ENCODE measurements at places on chromosomes 4 and X.

DNA sequence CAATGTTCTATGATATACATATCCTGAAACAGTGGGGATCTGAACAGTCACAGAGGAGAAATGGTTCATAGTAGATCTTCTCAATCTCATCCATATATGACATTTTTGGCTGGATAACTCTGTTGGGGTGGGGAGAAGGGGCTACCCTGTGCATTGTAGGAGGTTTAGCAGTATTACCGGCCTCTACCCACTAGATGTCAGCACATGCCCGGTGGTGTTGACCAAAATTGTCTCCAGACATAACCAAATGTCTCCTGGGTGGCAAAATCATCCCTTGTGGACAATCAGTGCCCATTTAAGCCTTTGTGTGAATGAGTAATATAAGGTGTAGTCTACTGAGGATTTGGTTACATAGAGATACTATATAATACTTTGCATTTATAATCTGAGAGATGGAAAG is 89.9 kb downstream of the PLS3 start:
- DNase-seq = no peak

- no peak for DNase-seq
These were observed 133.9 kb downstream of the TET2 start for GRCh38 chr4:105280338-105281123.

GRCh38 chr4:144709159-144709558 is 63.2 kb downstream of the HHIP start:
- no peak for DNase-seq

DNA sequence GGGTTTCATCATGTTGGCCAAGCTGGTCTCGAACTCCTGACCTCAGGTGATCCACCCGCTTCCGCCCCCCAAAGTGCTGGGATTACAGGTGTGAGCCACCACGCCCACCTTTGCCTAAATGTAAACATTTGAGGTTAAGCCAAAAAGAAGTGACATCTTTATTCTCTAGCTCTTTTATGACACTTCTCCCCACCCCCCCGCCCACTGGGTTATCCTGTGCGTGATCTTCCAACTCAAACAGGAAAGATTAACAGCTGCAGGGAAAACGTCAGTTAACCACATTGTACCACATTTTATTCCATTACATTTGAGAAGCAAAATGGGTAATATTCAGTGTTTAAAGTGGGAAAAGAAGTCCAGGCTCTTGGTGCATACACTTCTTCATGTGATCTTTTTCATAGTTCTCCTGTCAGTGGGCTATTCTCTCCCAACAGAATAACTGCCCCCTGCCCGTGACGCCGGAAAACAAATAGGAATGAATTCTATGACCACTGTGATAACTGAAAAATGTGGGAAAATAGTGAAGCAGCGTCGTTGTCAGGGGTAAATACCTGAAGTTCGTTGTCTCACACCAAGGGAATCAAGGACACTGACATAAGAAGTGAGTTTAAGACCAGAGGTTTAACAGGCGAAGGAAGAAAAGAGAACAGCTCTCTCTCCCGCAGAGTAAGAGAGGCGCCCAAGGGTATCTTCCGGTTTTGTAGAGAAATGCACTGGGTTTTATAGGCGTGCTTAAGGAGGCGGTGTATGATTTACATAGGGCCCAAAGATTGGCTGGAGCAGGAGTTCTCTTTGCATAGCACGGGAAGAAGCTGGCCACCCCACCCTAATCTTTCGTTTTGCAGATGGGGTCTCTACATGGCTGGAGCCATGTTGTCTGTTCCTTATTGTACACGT is 9.7 kb upstream of the SRD5A3 start:
- DNase-seq = no peak

DNA sequence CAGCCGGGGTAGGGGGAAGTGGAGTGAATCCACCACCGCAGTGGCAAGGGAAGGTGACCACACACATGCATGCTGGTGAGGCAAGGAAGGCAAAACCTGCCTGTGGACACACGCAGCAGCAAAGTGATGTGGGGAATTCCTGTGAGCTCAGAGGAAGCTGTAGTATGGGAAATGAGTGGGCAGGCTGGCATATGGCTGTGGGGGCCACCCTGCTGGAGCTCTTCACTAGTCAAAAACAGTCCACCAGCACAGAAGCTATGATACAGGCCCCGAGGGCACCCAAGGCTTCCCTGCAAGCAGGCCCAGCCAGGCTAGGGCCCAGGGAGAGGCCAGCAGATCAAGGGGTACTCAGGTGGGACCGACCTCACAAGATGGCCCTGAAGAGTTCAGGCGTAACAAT is 239.1 kb downstream of the CHM start:
- no peak for DNase-seq

- no peak for DNase-seq
These were observed 23.9 kb downstream of the HMX1 start for GRCh38 chr4:8847764-8848163.

DNA sequence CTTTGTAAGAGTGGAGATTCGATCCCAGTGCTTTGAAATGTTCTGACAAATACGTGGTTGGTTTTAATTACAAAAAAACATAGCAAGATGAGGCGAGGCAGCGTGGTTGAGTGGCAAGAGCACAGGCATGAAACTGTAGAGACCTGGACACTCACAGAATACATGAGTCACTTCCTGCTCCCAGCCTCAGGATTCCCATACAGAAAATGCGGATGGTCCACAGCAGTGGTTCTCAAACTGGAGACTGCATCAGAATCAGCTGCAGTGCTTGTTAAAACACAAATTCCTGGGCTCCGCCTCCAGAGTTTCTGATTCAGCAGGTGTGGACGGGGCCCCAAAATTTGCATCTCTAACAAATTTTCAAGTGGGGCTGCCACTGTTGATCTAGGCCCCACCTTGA is 10.1 kb downstream of the OTOP1 start:
- no peak for DNase-seq

DNA sequence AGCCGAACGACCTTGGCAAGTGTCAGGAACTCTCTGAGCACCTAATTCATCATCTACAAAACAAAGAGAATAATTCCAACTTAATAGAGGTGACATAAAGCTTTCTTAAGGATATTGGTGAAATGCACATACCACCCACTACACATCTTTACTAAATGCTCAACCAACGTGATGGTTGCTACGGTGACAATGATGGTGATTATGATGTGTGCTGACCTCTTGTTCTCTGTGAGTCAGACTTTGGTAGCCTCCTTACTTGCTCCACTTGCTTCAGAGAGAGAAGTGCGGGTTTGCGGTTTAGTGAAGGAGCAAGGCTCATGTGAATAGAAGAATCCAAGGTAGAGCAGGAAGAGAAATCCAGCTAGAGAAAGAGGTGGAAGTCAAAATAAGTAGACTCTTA is 52.8 kb upstream of the CLNK start:
- no peak for DNase-seq

DNA sequence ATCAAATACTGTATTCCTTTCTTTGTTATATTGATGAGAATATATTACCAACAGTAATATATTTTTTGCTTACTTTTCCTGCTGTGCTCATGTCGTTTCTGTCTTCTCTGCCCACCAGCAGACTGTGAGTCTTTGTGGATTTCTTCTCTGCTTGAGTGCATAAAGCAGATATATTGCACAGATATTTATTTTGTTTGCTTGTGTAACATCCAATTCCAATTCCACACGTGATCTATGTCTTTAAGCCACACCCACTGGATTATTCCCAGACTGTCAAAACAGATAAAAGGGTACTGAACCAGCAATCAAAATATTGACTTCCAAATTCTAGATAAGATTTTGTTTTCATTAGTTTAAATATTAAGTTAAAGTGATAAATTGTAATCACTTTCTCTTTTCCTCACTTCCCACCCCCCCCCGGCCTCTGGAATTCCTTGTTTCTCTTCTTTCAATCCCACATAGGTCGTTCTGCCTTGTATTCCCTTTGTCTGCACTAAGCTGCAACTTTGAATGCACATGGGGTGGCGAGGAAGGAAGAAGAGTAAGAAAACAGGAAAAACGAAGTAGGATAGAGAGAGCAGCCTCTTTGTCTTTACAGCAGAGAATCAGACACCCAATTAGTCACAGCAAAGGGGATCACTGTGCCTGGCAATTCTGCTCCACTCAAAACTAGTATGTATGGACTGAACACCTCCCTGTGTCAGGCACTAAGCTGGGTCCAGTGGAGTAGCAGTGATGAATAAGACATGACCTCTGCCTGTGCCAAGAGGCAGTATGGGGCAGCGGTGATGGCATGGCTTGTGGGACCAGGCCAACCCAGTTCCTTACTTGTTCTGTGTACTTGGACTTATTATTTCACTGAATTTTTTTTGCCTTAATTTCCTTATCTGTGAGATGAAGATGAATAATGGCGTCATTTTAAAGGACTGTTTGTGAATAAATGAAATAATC is at the start of gene ADH1B:
TSS of gene ADH1B (minus strand) at position 161 of the 951 bp plus-strand sequence. CDS start at position 91, 70 bp downstream.
- DNase-seq = no peak

DNA sequence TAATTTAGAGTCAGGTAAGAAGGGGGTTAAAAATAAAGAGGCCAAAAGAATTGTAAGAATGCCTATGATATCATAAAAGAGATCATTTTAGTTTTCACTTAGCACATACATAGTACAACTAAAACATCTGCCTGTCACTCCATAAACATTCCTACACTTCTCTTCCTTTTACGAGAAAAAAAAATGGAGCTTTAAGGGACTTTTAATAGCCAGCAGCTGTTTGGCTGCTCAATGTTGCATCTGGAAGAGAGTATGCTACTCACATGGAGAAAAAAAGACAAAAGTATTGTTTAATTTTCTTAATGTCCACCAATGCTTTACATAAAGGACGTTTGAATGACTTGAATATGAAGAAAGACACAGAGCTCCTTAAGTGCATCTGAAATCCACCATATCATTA is 48.7 kb upstream of the TNIP3 start:
- no peak for DNase-seq

- no peak for DNase-seq
These were observed 113.2 kb downstream of the SPCS3 start for GRCh38 chr4:176432811-176433540.

- no peak for DNase-seq
These were observed 10.3 kb downstream of the AFAP1 start for GRCh38 chr4:7929118-7929951.

DNA sequence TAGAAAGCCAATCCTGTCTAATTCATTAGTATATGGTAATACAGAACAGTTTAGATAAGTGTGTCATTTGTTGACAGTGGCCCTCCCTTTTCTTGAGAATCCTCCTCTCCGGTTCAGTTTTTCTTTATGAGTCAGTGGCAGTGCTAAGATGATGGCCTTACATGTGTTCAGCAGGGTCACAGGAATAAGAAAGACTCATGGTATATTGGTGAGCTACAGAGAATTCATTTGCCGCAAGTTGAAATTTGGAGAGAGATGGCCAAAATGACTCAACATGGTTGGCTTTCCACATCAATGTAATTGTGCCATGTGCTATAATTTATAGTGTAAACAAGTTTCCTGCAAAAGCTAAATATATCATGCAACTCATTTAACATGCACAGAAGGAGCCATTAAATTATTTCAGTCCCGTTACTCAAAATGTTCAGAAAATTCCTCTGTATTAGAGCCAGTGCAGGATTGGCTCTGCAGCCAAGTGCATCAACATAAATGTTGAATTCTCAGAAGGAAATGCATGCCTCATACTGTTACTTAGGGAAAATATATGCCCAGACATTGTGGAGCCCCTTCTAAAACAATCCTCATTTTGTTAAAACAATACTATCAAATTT is 374.3 kb downstream of the AFF2 start:
- no peak for DNase-seq

- no peak for DNase-seq
These were observed 556.0 kb upstream of the CPEB2 start for GRCh38 chr4:14446311-14446710.

All from CD4-positive, alpha-beta T cell treated with Interleukin-21 for 1 hour (primary cell).